ENCODE measurements at places on chromosomes 2 and 18.

GRCh38 chr2:102986826-102987490 lies 225.1 kb downstream of the TMEM182 start:
- no peak for DNase-seq

DNA sequence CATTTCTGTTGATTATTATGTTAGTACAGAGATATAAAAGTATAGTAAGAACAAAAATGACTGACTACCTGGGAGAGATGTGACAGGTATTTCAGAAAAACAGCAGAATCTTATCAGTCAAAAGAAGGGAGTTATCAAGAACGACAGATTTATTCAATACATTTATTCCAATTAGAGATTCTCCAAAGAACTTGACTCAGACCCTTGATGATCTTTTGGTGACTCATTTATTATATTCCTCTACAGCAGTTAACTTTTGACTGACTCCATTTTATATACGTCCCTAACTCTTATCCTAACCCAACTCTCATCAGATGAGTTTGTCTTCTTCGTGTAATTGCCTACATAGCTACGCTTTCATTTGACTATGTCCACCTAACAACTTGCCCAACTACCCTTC lies 91.1 kb downstream of the C2orf74 start:
- DNase-seq, result peak; percentile 19

DNA sequence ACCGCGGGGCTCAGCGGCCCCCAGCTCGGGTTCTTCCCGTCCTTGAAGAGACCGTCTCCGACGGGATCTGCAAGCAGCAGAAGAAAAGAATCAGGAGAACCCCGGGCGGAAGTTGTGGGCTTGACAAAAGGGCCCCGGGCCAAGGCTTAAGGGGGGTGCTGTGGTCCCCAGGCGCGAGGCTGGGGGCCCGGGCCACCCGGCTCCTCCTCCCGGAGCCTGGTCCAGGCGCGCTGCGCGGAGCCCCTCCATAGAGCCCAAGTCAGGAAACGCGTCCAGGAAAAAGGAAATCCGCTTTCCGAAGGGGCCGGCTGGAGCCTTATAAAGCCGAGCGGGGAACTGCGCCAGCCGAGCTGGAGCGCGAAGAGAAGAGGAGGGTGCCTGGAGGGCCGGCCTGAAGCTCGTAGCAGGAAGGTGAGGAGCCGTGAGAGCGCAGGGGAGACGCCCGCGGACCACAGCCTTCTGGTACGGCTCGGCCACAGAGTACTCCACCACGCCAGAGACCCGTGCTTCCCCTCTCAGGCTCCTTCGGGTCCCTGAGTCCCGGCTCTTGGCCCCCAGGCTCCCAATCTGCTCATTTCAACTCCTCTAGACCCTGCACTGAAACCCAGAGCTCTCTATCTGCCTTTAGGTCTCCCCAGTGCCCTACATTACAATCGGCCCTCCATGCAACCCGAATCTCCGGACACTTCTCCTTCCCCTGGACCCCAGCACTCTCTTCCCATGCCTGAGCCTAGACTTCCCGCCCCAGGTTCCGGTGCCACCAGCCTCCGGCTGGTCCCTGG lies 554 bp downstream of the FEV start:
- no peak for DNase-seq

DNA sequence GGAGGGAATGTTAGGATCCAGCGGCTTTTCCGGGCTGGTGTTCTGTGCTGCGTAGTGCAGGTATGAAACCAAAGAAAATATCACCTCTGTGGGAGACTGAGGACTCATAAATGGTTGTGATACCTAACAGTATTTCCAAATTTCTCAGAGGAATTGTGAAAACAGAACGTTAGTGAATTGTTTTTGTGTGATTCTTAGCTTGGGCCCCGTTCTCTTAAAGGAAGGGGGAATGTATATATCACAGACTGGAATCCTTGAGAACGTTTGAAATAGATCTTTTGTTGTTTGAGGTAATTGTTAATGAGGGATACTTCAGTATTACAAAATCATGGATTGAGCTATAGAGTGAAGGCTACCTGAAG lies 834 bp downstream of the ZNF638 start:
- DNase-seq, result no peak

DNA sequence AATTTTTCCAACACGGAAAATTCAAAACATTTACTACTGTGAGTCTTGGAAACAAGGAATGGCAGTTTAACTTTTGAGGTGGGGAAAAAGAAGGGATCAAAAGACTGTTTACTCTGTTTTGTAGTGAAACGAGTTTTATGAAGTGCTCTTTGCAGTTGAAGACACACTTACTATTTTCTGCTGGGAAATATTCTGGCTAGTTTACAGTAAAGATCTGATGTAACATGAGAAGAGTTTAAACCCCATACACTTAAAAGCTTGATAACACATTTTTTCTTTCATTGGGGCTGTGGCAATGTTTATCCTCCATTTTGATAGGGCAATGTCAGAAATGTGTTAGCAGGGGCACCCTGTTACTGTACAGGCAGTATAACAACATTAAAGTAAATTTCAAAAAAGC lies 124.9 kb upstream of the SMAD7 start:
- DNase-seq, result no peak
